Activated effector memory CD4-positive, alpha-beta T cell treated with Interleukin-2 at 50 U/mL for 16 hours (primary cell): ENCODE measurements at places on chromosomes 1 and 21.

DNA sequence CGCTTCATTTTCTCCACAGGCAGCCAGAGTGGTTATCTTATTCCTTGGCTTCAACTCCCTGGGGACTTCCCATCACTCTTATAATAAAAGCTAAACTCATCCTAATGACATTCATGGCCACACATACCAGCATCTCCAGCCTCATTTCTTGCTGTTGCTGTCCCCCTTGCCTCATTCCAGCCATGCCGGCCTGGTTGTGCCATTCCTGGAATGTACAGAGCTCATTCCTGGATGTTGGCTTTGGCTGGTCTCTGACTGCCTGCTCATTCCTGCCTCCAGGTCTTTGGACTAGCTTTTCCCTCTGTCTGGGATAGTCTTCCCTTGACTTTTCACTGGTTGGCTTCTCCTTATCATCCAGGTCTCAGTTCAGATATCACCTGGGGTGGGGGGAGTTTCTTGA lies 2.4 kb upstream of the PEF1 start:
- DNase-seq, result no peak

- DNase-seq, result no peak
Measured at GRCh38 chr1:241614144-241614543, 26.0 kb downstream of the CHML start.

DNA sequence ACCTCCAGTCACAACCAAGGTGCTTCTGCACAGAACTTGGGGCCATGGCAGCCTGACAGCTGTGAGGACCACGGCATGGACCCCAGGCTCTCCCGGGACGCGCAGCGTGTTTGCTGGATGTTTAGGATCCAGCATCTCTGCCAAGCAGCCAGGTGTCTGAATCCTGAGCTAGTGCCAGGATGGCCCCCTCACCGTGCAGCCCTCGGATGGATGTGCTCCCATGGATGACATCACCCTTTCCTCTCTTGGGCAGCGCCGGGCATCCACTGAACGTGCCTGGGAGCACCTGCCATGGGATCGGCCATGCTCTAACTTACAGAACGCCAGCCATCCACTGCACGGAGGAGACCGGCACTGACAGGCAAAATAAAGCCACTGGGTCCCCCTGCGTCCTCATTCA lies 53.9 kb downstream of the PRDM15 start:
- DNase-seq, result no peak

DNA sequence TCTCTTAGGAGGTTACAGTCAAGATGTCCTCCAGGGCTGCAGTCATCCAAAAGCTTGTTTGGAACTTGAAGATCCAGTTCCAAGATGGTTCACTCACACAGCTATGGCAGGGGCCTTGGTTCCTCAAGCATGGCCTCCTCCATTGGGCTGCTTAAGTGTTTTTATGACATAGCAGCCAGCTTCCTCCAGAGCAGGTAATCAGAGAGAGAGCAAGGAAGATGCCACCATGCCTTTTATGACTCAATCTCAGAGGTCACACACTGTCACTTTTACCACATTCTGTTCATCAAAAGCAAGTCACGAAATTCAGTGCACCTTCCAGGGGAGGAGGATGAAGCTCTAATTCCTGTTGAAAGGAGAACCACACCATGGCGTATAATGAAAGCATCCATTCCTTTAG lies 17.1 kb downstream of the ELAPOR1 start:
- no peak for DNase-seq

DNA sequence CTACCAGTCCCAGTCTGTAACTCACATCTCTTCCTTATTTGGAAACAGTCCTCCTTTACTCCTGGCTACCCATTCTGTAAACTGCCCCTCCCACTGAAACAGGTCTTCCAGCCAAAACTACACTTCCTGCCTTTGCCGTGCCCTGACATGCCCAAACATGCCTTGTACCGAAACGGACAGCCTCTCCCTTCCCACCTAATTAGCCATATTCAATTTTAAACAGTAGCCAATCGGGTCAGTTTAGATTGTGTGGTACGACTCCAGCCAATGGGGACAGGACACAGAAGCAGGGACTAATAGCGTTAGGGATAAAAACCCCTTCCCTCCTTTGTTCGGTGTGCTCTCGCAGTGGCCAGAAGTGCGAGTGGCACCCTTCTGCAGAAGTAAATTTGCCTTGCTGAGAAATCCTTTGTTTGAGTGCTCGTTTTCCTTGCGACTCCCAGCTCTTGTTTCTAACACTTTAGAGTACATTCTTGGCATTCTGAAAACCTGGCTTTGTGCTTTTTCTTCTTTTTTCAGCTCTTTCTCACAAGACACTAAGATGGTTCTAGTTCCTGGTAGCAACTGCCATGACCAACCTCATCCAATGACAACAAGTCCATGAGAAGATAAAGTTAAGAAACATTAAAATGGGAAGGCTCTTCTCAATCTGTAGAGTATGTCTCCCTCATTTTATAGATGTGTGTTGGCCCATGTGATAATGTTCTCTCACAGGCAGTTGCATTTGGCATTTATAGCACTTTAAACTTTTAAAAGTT lies 325.1 kb upstream of the GREM2 start:
- DNase-seq, result no peak

DNA sequence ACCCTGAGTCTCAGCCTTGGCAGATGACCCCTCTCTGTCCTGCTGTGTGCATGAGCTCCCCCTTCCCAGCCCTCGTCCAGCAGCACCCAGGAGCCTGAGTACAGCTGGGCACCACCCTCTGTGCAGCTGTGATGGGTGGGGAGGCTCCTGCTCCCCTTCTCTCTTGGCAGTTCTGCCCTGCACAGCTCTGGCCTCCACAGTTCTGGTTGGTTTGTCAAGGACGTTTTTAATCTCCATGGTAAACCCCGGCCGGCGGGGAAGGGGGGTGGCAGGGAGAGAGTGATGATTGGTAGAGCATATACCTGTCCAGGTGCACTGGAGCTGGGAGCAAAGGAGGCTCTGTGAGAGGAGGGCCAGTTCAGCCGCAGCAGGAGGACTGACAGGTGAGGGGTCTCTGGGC lies at the start of gene CLCNKA:
Gene CLCNKA (plus strand): TSS at position 356 of the 400 bp plus-strand sequence. CDS start 584 bp downstream, outside the sequence.
- no peak for DNase-seq

DNA sequence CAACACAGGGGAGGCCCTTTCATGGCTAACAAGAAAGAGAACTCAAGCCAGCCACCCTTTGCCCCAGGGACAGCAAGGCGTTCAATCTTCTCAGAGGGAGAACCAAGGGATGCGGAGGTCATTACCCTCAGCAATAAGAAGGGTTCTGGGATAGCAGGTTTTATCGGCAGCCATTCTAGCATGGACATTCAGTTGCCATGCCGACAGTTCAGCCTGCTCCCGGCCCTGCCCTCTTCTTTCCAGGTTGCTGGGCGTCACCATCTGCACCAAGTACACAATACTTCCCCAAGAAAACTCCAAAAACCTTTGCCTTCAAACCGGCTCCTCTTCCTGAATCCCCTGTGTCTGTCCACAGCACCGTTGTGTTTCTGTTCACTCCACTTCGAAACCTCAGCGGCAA lies 47.1 kb downstream of the SYT2 start:
- DNase-seq, result no peak

GRCh38 chr1:5256793-5257192 lies 602.4 kb downstream of the AJAP1 start:
- DNase-seq, result no peak

DNA sequence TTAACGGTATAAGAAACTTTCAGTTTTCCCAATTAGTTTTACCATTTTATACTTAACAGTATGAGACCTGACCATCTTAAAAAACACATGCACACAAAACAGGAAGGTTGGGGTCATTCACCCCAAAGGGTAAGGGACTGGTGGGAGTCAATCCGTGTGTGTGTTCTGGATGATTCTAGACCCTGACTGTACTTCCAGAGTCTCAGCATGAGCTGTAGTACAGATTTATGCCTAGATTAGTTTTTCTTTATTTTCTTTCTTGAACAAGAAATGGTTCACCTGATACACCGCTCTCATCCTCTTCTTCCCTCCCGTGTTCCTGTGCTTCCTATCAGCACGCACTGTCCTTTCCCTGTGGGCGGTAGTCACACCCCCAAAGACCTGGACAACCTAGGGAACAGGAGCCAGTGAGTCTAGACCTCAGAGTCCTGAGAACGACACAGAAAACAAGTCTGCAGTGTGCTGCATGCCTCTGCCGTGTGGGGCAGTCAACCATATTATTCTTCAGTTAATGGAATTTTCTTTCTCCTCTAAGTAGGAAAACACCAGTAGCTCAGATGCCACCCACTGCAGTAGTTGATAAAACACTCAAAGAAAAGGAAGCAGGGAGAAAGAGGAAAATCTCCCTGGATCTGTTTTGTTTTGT lies 38.9 kb upstream of the MRPS6 start:
- no peak for DNase-seq

DNA sequence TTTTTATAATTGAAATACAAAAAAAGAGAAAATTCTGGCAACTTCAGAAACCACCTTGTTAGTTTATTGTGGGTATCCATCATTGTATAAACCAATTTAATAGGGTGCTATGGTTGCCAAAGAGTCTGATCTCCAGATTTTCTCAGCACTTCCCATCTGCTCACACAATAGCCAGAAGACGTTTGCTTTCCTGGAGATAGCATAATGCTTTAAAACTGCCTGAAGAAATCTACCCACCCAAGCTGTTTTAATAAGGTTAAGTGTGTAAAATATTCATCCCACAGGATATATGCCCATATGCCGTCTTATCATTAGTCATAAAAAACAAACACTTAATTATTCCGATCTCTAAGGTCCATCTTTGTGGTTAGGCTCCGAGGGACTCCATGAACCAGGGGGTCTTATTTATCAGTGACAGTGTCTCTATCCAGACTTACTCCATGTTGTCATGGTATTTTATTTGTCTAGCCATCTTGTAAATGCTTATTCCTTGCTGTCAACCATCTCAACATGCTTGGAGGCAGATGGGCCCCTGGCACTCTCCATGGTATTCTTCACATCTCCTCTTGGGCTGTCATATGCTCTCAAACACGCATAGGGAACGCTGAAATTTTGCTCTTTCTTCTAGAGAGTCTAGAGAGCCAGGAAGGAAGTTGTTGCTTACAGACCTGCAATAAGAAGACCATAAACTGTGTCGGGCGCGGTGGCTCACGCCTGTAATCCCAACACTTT lies 58.5 kb downstream of the MAP10 start:
- no peak for DNase-seq
